ENCODE measurements at places on chromosomes 2 and 18.

GRCh38 chr2:166170356-166170755 is 42.5 kb upstream of the SCN1A start:
- DNase-seq = peak; percentile 47

DNA sequence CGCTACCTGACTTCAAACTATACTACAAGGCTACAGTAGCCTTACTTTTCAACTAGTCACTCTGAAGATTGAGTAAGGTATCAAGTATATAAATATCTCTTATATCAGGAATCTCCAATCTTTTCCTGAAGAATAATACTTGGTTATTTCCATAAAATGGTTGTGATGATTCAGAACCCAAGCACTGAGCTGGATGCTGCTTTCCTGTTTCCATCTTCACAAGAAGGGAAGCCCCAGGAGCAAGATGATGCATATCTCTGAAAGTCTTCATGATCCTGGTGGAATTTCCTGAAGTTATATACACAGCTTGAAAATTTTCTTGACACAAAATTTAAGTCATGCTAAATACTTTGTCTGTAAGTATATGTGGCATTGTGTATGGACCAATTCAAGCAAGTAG is 243.9 kb upstream of the TANK start:
- DNase-seq = no peak

- DNase-seq = no peak
Observed at GRCh38 chr18:38693104-38693503, 1127.5 kb upstream of the CELF4 start.

- DNase-seq = peak; percentile 55
Observed at GRCh38 chr2:180077295-180077906, 70.3 kb upstream of the CWC22 start.

- no peak for DNase-seq
Observed at GRCh38 chr2:46503686-46504085, 24.3 kb downstream of the TMEM247 start.

DNA sequence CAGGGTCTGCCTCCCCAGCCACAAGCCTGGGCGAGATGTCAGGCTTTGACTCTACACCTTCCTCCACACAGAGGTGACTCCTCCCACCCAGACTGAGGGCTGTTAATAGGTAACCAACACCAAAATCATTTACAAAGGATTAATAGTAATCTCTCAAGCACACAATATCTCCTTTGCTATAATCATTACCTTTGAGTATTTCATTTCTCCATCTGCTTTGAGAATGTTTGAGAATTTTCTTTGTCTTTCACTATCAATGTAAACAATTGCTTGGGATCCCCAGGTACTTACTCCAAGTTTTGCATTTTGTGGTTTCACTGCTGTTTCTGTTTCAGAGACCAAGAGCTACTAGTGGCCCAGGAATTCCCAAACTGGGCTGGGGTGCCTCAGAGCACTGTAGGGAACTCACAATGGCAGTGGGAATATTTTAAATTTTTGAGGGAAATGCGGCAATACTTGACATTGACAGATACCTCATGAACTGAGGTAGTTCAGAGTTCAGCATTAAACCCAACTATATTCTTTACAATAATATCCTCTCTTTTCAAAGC is 166.4 kb upstream of the MGAT5 start:
- peak; percentile 85 for DNase-seq

GRCh38 chr18:6326566-6326965 is 88.1 kb downstream of the L3MBTL4 start:
- DNase-seq = no peak

GRCh38 chr2:8592736-8593135 is 89.1 kb upstream of the ID2 start:
- no peak for DNase-seq

GRCh38 chr2:173676647-173677046 is 288.5 kb downstream of the SP3 start:
- DNase-seq = no peak
